Activated B cell treated with CpG ODN at 0.5 μM for 24 hours (primary cell): ENCODE measurements at places on chromosomes 7 and 10. TPM values are rescaled to one million over a fixed set of nuclear protein-coding genes. Genes with fewer than 3 reads are reported as not detected.

DNA sequence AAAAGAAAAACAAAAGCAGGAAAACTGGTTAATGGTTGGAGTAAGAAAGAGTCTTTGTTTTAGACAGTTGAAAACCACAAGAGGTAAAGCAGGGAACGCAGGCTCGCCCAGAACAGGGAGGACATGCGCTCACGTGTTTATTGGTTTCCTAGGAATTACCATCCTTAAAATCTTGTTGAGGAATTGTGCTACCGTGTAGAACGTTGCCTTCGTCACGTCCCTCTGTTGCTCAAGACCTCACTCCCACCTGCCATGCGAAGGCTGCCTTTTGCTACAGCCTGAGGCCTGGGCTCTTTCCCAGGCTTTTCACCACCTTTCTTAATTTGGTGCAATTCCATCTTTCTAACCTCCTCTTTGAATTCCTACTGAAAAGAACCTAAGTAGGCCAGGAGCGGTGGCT is 61.6 kb upstream of the CAMK1D start:
- no peak overlapping the region for H3K27ac ChIP-seq
- DNase-seq = no peak
- H3K4me1 ChIP-seq = peaks cover 2% of the 10 kb centered on the region
- no peak overlapping the region for H3K4me3 ChIP-seq
- no peaks in the 10 kb centered on the region for H3K36me3 ChIP-seq

The ZC3HAV1L gene
- 1.6 and 1.8 TPM in 2 replicates for total RNA-seq

The NPSR1 gene
- total RNA-seq = not detected in 2 replicates

The SKIDA1 gene
- 0.60 TPM in 1 of 2 replicates, not detected in the other for total RNA-seq

GRCh38 chr10:9285690-9286089 is 1231.2 kb downstream of the GATA3 start:
- H3K27ac ChIP-seq = no peak overlapping the region
- no peak for DNase-seq
- no peaks in the 10 kb centered on the region for H3K4me1 ChIP-seq
- H3K4me3 ChIP-seq = no peak overlapping the region
- no peaks in the 10 kb centered on the region for H3K36me3 ChIP-seq
- peaks cover 8% of the 10 kb centered on the region for H3K27me3 ChIP-seq

- no peaks in the 10 kb centered on the region for H3K4me1 ChIP-seq
- DNase-seq = no peak
- no peak overlapping the region for H3K27ac ChIP-seq
- no peaks in the 10 kb centered on the region for H3K36me3 ChIP-seq
- peaks cover 6% of the 10 kb centered on the region for H3K27me3 ChIP-seq
These were observed 106.3 kb downstream of the C10orf105 start for GRCh38 chr10:71613261-71613777.

- no peaks in the 10 kb centered on the region for H3K36me3 ChIP-seq
- peaks cover 18% of the 10 kb centered on the region for H3K4me1 ChIP-seq
- H3K27ac ChIP-seq = peak within 1 kb of the TSS; percentile 85
- H3K4me3 ChIP-seq = peak within 1 kb of the TSS; percentile 87
These were observed at the start of gene IFIT1 for GRCh38 chr10:89391907-89392756. Gene IFIT1, plus strand, starts transcription at chr10:89392623. Its CDS starts 90 bp downstream, at chr10:89392713.

DNA sequence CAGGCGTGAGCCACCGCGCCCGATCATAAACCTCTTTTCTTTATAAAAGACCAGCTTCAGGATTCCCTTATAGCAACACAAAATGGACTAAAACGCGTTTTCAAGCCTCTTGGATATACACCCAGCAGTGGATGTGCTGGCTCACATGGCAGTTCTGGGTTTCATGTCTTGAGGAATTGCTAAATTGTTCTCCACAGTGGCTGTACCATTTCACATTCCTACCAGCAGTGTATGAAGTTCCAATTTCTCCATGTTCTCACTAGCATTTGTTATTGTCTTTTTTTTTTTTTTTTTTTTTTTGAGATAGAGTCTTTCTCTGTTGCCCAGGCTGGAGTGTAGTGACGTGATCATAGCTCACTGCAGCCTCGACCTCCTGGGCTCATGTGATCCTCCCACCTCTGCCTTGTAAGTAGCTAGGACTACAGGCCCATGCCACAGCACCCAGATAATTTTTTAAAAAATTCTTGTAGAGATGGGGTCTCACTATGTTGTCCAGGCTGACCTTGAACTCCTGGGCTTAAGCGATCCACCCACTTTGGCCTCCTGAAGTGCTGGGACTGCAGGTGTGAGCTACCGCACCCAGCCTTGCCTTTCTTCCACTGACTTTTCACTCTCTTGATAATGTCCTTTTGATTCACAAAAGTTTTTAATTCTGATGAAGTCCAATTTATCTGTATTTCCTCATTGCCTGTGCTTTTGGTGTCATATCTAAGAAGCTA is 17.4 kb downstream of the TECPR1 start:
- H3K36me3 ChIP-seq = peaks cover 50% of the 10 kb centered on the region
- H3K27ac ChIP-seq = no peak overlapping the region
- DNase-seq = no peak
- H3K4me3 ChIP-seq = no peak overlapping the region

The NXPH1 gene
- not detected in 2 replicates for total RNA-seq

The SFRP4 gene
- not detected in 2 replicates for total RNA-seq

- H3K27ac ChIP-seq = no peak overlapping the region
- no peak overlapping the region for H3K4me3 ChIP-seq
- H3K36me3 ChIP-seq = no peaks in the 10 kb centered on the region
- DNase-seq = no peak
These were observed 14.1 kb upstream of the PURB start for GRCh38 chr7:44899443-44899842.

The PSMC2 gene
- 94.3 and 94.8 TPM in 2 replicates for total RNA-seq

The PHKG1 gene
- 2.0 and 3.4 TPM in 2 replicates for total RNA-seq

The MAGI2 gene
- 0.38 and 0.46 TPM in 2 replicates for total RNA-seq

DNA sequence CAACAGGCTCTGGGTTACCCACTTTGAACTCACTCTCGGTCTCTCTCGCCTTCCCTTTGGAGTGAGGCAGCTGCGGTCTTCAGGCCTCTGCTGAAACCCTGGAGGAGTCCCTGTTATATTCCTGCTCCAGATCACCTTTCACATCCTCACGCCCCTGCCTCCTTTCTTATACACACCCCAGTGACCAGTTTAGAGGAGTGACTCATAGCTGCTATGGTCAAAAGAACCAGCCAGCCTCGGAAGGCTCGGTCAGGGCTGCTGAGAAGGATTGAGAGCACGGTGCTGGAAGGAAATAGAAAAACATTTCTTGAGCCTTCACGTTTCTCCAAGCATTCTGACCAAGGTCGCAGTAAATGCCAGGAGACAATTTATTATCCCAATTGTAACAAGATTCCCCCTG is 28.3 kb upstream of the SVOPL start:
- no peak overlapping the region for H3K27ac ChIP-seq
- no peak overlapping the region for H3K4me3 ChIP-seq
- no peaks in the 10 kb centered on the region for H3K36me3 ChIP-seq
- no peaks in the 10 kb centered on the region for H3K27me3 ChIP-seq

The VSTM4 gene
- total RNA-seq = not detected in 2 replicates

The NKX2-3 gene
- total RNA-seq = not detected in 2 replicates

DNA sequence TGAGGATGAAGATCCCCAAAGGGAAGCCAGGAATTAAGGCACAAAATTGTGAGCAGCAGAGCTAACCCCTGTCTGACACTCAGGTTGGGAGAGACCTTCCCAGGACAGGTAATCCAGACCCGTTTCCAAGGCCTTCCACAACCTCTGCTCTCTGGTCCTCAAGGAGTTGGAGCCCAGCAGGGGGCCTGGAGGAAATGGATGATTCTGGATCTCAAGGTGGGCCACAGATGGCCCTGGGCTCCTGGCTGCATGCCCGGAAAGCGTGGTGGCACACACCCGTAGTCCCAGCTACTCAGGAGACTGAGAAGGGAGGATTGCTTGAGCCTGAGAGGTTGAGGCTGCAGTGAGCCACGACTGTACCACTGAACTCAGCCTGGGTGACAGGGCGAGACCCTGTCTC is 42.3 kb downstream of the DPYSL4 start:
- peaks cover 33% of the 10 kb centered on the region for H3K4me1 ChIP-seq
- H3K27me3 ChIP-seq = no peaks in the 10 kb centered on the region
- DNase-seq = no peak
- H3K4me3 ChIP-seq = no peak overlapping the region
- no peaks in the 10 kb centered on the region for H3K36me3 ChIP-seq

GRCh38 chr10:123926401-123927264 is 35.0 kb upstream of the CPXM2 start:
- DNase-seq = no peak
- no peak overlapping the region for H3K4me3 ChIP-seq
- peaks cover 16% of the 10 kb centered on the region for H3K27me3 ChIP-seq
- H3K4me1 ChIP-seq = no peaks in the 10 kb centered on the region
- no peaks in the 10 kb centered on the region for H3K36me3 ChIP-seq
- no peak overlapping the region for H3K27ac ChIP-seq

GRCh38 chr7:27840313-27840712 is 100.4 kb downstream of the TAX1BP1 start:
- no peak overlapping the region for H3K4me3 ChIP-seq
- H3K36me3 ChIP-seq = peaks cover 73% of the 10 kb centered on the region
- H3K27me3 ChIP-seq = no peaks in the 10 kb centered on the region
- no peak for DNase-seq
- H3K4me1 ChIP-seq = no peaks in the 10 kb centered on the region

The CHPF2 gene
- 32.4 and 41.2 TPM in 2 replicates for total RNA-seq

The PTPRZ1 gene
- not detected in 2 replicates for total RNA-seq

The HOXA3 gene
- not detected in 2 replicates for total RNA-seq

- no peak overlapping the region for H3K27ac ChIP-seq
- H3K36me3 ChIP-seq = no peaks in the 10 kb centered on the region
- no peak for DNase-seq
- H3K27me3 ChIP-seq = no peaks in the 10 kb centered on the region
- H3K4me1 ChIP-seq = peaks cover 3% of the 10 kb centered on the region
These were observed 460.3 kb downstream of the SUGCT start for GRCh38 chr7:40595129-40595528.

DNA sequence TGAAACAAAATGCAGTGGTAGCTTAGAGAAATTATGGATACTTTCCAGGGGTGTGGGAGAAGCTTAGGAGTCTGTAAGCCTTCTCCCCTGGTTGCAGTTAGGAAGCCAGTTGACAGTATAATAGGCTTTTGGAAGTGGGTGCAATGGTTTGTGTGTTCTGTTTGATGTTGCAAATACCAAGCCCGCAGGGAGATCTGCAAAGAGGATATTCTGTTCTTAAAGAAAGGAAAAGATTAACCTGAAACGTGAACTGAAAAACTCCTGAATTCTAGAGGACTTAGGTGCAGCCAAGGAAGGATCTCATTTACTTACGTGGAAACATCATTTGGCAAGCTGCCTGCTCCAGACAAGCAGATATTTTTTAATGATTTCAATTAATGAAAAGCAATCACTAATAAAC is 496.6 kb downstream of the AUTS2 start:
- DNase-seq = no peak
- H3K4me3 ChIP-seq = no peak overlapping the region
- H3K27me3 ChIP-seq = no peaks in the 10 kb centered on the region
- H3K4me1 ChIP-seq = no peaks in the 10 kb centered on the region
- H3K36me3 ChIP-seq = peaks cover 2% of the 10 kb centered on the region
- no peak overlapping the region for H3K27ac ChIP-seq

The ZNF503 gene
- not detected in 2 replicates for total RNA-seq

The TNS3 gene
- total RNA-seq = 29.4 and 30.3 TPM in 2 replicates

GRCh38 chr7:73801577-73801976 is 29.2 kb upstream of the CLDN4 start:
- H3K4me3 ChIP-seq = no peak overlapping the region
- no peaks in the 10 kb centered on the region for H3K4me1 ChIP-seq
- no peak for DNase-seq
- peaks cover 13% of the 10 kb centered on the region for H3K27me3 ChIP-seq

The TMEM270 gene
- total RNA-seq = not detected in 2 replicates

GRCh38 chr10:46992803-46993561 is 81.8 kb downstream of the PTPN20 start:
- H3K4me1 ChIP-seq = no peaks in the 10 kb centered on the region
- no peak overlapping the region for H3K4me3 ChIP-seq
- H3K27ac ChIP-seq = no peak overlapping the region
- H3K27me3 ChIP-seq = peaks cover 9% of the 10 kb centered on the region

The PON1 gene
- not detected in 2 replicates for total RNA-seq

DNA sequence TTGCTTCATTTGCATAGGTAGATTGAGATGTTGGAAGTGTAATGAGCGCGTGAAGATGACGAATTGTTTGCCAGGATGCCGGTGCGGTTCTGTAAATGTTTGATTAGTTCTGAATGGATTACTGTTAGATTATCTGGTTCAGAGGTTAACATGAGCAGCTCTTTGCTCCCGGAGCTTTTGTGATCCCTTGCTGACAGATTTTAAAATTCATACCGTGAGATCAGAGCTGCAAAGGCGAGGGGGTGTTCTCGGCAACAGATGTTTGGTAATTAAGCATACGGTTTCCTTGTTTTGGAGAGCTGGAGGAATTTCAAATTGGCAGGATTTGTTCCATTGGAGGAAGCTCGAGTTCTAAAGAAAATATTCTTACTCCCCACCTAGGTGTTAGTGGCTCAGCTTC is 237.8 kb upstream of the GPR26 start:
- no peaks in the 10 kb centered on the region for H3K36me3 ChIP-seq
- no peak for DNase-seq
- H3K27ac ChIP-seq = no peak overlapping the region
- peaks cover 18% of the 10 kb centered on the region for H3K27me3 ChIP-seq
- no peak overlapping the region for H3K4me3 ChIP-seq
- no peaks in the 10 kb centered on the region for H3K4me1 ChIP-seq

The LRMDA gene
- total RNA-seq = not detected in 2 replicates

DNA sequence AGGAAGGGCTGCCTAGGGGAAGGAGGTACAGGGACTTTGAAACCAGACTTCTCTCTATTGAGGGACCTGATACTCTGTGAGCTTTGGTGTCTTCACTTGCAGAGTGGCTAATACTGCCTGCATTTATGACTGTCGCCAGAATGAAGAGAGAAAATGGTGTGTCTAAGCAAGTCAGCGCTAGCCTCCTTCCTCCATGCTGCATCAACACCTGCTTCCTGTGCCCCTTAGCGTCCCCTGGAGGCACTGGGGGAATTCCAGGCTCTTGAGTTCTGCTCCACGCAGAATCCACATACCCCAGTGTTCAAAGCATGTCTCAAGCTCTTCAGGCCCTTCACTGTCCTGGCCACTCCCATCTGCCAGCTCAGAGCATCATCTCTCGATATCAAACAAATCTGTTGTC is 140.5 kb downstream of the PKD1L1 start:
- no peak for DNase-seq
- no peaks in the 10 kb centered on the region for H3K36me3 ChIP-seq
- H3K4me3 ChIP-seq = no peak overlapping the region
- peaks cover 42% of the 10 kb centered on the region for H3K4me1 ChIP-seq

The CDK1 gene
- 1.5 and 1.9 TPM in 2 replicates for total RNA-seq

GRCh38 chr10:71326464-71326881 is 7.4 kb downstream of the SLC29A3 start:
- DNase-seq = no peak
- H3K4me1 ChIP-seq = no peaks in the 10 kb centered on the region
- no peak overlapping the region for H3K4me3 ChIP-seq
- no peaks in the 10 kb centered on the region for H3K27me3 ChIP-seq
- H3K36me3 ChIP-seq = peaks cover 31% of the 10 kb centered on the region
- H3K27ac ChIP-seq = no peak overlapping the region
